Endothelial cell of umbilical vein (primary cell): ENCODE measurements at places on chromosomes 7 and 10. TPM values are rescaled to one million over a fixed set of nuclear protein-coding genes. Genes with fewer than 3 reads are reported as not detected.

The CCL24 gene
- total RNA-seq = not detected in 2 replicates

- peaks cover 16% of the 10 kb centered on the region for H3K4me1 ChIP-seq
- DNase-seq = no peak
- no peaks in the 10 kb centered on the region for H3K36me3 ChIP-seq
- H3K27ac ChIP-seq = no peak overlapping the region
Measured at GRCh38 chr10:81873231-81873931, 1.6 kb upstream of the NRG3 start.

GRCh38 chr7:18655912-18656311 is 160.4 kb downstream of the HDAC9 start:
- H3K4me3 ChIP-seq = no peak overlapping the region
- H3K36me3 ChIP-seq = no peaks in the 10 kb centered on the region
- no peak for DNase-seq
- H3K27me3 ChIP-seq = no peaks in the 10 kb centered on the region
- no peak overlapping the region for H3K27ac ChIP-seq
- H3K4me1 ChIP-seq = no peaks in the 10 kb centered on the region

The SEMA3A gene
- total RNA-seq = 1.2 and 1.7 TPM in 2 replicates

DNA sequence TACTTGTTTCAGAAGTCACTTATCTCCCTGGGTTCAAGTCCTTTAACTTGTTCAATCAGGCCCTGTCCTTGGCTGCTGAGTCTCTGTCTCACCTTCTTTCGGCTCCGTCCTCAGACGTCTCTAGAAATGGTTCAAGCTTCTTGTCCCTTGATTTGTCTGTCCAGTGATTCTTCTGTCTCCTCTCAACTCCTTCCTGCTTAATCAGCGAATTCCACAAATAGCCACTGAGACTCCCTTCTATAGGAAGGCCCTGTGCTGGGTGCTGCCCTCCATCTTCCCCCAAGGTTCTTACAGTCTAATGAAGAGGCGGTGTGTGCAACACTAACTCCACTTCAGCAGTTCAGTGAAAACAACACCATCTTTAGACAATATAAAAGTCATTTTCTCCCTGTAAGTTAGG is 12.7 kb downstream of the FAM241B start:
- no peak for DNase-seq
- H3K36me3 ChIP-seq = no peaks in the 10 kb centered on the region
- H3K4me1 ChIP-seq = no peaks in the 10 kb centered on the region
- H3K4me3 ChIP-seq = no peak overlapping the region
- peaks cover 5% of the 10 kb centered on the region for H3K27me3 ChIP-seq
- H3K27ac ChIP-seq = no peak overlapping the region

The DEPP1 gene
- total RNA-seq = 318 and 364 TPM in 2 replicates
